ENCODE measurements at places on chromosomes 4 and X.
A peak's percentile ranks its signal among the peaks of the same experiment; 100 is the strongest.

DNA sequence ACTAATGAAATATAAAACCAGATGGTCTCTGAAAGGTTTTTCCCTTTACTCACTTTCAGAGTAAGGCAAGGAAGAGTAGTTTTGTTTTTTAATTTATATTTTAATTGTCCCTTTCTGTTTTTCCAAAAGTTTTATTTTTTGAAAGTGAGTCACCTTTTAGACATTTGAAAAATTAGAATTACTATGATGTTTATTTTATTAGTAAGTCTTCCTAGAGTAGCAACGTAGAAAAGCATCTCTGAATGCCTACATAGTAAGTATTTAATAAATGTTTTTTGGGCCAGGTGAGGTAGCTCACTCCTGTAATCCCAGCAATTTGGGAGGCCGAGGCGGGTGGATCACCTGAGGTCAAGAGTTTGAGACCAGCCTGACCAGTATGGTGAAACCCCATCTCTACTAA lies 51.1 kb downstream of the TET2 start:
- DNase-seq = no peak

- no peak for DNase-seq
Measured at GRCh38 chr4:108612365-108612764, 8.0 kb upstream of the RPL34 start.

DNA sequence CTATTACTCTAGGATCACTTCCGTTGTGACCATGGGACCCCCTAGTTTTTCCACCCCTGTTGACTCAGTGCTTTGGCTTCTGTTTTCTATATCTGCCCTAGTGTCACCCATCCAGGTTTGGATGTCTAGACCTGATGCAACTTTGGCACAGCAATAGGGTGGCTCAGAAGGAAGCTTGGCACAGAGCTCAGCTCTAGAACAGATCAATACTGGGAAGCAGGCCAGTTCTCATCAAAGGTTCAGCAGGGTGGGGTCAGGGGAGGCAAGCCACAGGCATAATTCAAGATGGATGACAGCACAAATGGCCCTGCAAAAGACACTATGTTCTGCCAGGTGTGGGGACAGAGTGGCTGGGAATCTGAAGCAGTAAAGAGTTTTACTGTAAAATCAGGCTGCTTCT lies 74.2 kb upstream of the EGFL6 start:
- DNase-seq = no peak

DNA sequence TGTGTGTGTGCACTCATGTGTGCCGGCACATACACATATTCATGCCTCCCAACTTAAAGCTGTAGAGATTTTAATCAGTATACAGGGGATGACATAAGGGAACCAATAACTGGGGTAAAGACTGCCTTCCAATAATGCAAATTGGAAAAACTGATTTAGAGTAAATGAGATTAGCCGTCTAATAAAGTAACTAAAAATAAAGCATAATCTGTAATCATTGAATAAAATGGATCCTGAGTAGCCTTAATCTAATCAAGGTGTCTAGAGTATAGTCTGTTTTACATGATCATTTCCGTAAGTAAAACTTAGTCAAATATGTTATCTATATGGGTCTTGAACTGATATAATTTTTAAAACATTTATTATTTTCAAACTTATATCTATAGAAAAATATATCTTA lies 925.8 kb downstream of the FSTL5 start:
- DNase-seq = no peak

- no peak for DNase-seq
Measured at GRCh38 chr4:159266981-159267868, 164.3 kb downstream of the RAPGEF2 start.

DNA sequence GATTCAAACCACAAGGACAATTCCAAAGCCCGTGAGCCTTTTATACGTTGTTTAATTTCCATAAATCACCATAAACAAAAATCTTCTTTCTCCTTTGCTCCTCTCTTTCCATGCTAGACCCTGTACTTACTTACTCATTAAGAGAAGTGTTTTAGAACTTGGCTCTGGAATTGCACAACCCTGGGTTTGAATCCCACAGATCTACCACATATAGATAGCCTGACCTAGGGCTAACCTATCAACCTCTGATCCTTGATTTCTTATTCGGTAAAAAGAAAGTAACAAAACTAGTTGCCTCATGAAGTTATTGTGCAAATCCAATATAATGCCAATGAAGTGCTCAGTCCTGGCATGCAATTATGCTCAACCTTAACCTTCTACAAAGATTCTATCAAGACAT lies 68.8 kb downstream of the ZAR1 start:
- DNase-seq = no peak

GRCh38 chr4:53431052-53431451 lies 53.6 kb downstream of the FIP1L1 start:
- DNase-seq = no peak

- no peak for DNase-seq
Measured at GRCh38 chrX:19889582-19890342, 2.4 kb upstream of the SH3KBP1 start.

GRCh38 chr4:53563824-53564223 lies 27.5 kb downstream of the LNX1 start:
- DNase-seq = no peak

DNA sequence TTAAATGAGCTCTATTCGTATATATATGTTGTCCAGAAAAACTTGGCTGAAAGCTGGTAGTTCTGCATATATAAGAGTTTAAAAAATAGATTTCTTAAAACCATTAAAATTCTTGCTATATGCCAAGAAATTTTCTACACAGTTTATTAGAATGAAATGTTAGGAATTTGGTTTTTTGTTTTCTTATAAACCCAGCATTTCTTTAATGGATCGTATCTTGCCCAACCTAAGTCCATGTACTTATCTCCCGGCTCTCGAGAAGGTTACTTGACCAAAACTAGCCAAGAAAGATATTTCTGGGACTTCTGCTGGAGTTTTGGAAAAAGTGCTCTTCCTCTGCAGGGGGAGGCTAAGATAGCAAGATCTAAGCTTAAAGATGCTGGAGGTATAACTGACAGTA lies 4.7 kb upstream of the ASB5 start:
- DNase-seq = no peak

DNA sequence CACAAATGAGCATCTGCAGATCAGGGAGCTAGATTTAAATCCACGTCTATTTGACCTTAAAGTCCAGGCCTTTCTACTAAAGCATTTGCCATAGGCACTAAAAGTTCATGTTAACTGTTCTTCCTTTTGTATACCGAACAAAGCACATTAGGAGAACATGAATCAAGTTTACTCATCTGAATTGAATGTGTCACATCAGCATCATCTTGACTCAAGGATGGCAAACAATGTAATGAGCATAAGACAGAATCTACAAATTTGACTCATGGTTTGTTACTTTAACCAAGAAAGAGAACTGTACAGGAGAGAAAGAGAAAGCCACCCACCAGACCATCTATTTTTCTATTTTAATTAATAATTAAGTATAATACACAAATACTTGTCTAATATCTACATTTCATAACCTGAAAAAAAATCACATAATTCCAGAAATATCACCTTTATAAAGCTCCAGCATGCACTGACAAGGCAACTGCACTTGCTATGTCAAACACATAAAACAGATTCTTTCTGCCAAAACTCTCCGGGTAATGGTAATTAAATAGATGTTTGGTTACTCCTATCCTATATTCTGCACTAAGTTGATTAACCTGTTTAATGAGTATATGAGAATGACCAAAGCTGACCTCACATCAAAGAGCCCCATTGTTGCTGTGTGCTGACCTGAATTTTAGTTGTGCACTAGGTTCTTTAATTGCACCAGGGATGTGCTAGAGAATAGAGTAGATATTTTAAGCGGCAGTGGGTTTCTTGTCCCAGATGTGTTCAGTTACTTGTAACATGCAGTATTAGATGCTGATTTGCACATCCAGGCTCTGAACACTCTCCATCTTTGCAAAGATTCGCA lies 42.5 kb upstream of the LEF1 start:
- no peak for DNase-seq

- DNase-seq = no peak
Measured at GRCh38 chrX:17500145-17500579, 125.2 kb downstream of the NHS start.

GRCh38 chrX:46184749-46185148 lies 360.5 kb downstream of the ZNF674 start:
- DNase-seq = no peak

- no peak for DNase-seq
Measured at GRCh38 chr4:36026348-36026880, 217.9 kb downstream of the ARAP2 start.

DNA sequence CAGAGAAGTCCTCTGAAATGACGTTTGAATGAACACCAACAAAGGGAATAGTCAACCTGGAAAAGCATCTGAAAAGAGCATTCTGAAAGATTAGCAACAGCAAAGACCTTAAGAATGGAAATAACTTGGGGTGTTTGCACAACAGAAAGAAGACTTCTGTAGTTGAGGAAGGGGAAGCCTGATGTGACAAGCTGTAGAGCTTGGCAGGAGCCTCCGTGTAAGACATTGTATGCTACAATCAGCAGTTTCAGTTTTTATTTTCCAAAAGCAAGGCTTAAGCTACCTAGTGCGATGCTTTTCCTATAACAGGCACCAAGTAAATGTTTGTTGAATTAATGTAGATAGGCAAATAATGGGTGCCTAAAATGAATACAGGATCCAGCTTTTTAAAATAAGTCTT lies 484.0 kb downstream of the SPRY1 start:
- DNase-seq = no peak

- no peak for DNase-seq
Measured at GRCh38 chrX:10017872-10018271, 50.7 kb downstream of the CLDN34 start.

- no peak for DNase-seq
Measured at GRCh38 chrX:130696542-130696941, 206.5 kb downstream of the ENOX2 start.

DNA sequence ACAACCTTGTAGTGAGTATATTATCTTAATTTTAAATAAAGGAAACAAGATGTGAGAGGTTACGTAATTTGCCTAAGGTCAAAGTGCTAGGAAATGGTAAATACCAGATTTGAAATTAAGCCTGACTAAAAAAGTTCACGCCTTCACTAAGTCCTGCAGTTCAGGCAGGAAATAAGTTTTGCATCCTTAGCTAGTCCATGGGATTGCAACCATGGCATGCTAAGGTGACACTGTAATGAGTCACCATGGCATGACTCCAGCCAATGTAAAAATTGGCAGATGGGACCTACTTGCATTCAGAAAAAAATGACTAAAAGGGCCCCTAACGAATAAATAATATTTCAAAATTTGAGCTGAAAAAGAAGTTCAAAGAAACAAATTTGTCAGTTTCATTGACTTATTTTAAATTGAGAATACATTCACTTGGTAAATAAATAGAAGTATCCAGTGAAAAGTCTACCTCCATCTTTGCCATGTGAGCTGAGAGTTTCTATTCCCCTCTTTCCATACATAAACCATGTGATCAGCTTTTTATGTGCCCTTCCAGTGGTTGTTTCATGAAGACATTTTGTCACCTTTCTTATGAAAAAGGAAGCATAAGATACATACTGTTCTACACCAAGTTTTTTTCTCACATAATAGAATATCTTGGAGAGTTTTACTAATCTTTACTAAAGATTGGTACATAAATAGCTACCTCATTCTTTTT lies 72.4 kb downstream of the ANKRD50 start:
- DNase-seq = peak; percentile 70

- no peak for DNase-seq
Measured at GRCh38 chrX:40300286-40300890, 202.6 kb upstream of the BCOR start.

- no peak for DNase-seq
Measured at GRCh38 chrX:39752815-39753214, 344.9 kb downstream of the BCOR start.

Data from glomerular endothelial cell (primary cell).